OCI-LY7 (cell line): ENCODE measurements at places on chromosomes 7 and 10.

DNA sequence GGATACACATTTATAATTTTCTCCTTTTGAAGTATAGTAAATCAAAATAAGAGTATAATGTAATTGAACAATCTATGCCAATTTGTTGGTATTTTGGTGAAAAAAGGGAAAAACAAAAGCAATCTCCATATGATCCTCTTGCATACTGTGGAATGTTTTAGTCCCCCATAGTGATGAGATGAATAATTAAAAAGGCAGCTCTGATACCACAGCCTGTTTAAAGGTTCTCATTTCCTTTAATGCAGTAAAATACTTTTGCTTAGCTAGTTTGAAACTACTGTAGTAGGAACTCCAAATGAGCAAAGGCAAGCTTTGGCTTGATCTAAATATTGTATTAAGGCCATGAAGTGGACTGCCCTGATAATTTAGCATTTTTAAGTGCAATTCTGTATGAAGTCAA is 77.6 kb downstream of the VTI1A start:
- DNase-seq, result no peak

DNA sequence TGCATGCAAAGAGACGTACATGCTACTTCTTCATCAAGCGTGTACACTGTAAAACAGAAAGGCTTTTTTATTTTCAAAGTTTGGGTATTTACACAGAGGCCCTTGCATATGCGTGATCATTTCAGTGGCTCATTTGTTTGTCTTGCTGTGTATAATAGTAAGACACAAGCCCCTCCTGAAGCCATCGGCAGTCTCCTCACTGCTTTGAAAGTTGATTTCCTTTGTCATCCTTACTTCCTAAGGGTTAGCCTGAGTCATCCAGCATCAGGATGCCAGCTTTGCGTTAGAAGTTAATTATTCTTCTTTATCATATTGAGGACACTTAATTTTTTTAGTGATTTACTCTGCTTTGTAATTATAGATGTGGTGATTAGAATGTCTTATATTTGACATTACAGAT is 72.5 kb upstream of the CTBP2 start:
- no peak for DNase-seq

DNA sequence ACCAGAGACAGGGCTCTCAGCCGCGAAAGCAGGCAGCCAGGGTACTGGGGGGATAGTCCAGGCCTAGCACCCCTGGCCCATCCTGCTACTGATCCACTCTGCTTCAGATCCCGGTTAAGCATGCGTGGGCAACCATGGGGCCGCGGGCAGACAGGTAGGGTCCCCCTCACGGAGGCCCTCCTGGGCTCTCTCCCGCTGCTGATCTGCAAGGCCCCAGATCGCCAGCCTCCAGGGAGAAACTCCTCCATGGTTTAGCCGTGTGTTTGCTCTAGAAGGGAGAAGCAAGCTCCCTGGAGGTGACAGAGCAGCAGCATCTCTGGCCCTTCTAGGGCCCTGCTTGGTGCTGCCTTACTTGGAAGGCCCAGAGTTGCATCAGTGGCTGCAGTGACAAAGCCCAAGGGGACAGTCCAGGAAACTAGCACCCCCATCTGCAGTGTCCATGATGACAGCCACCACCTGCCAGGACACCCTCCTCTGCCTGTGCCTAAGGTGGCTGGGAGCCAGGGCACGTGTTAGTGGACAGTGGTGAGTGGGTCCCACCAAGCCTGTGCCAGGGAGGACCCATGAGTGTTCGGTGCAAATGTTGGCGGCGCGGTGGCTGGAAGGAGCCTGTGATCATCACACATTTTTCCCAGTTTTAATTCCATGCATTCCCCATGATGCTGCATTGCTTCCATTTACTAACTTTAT is 29.2 kb downstream of the CALML5 start:
- DNase-seq, result no peak

DNA sequence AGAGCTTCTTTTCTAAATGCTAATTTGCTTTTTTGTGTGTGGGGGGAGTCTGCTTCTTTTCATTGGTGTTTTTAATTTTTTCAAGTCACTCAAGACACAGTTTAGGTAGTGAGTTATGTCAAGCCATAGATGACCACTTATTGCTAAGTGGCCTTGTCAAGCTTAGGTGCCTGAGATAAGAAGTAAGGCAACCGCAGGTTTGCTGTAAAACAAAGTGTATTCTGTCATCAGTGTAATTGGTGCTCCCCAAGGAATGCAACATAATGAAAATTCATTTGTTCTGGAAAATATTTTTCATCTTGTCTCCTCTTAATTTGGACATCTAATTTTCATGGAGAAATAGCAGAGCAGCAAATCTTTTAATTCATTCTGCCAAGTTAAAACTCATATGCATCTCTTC is 249.6 kb downstream of the EXOC4 start:
- no peak for DNase-seq

DNA sequence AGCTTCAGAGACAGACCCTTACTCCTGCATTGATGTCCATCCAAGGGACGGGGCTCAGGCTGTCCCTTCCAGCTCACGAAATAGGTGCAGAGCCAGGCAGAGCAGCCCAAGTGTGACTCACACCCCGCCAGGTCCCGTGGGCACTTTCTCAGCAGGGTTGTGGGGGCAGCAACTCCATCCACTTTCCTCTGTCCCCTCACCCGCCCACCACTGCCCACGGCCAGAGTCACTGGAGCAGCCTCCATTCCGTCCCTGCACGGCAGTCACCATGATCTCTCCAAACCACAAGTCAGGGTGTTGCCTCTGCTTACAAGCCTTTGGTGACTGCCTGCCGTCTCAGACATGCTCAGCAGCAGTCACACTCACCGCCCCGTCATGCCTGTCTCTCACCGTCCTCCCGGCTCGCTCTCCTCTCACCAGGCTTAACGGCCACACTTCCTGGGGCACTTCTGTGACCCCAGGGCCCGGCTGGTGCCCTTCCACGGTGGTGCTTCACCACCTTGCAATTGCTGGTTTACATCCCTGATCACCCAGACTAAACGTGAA is 39.3 kb downstream of the CALML3 start:
- no peak for DNase-seq
